DMS153 (cell line): ENCODE measurements at places on chromosomes 3 and 15.

GRCh38 chr3:42655331-42655888 is 1.9 kb downstream of the ZBTB47 start:
- no peak for DNase-seq

- DNase-seq, result no peak
These were observed 228.6 kb upstream of the IL12A start for GRCh38 chr3:159760046-159760445.

DNA sequence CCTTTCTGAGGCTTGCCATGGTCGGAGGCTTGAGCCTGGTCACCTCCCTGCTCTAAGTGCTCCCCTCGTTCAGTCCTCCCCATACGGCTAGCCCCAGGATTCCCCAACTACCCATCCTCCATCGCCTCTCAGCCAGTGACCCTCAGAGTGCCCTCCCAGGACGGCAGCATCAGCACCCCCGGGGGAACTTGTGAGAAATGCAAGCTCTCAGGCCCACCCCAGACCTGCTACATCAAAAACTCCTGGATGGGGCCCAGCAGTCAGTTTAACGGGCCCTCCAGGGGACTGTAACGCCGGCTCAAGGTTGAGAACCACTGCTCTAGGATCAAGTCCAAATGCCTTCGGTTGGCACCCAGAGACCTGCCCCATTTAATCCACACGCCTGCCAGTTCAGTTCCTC is 6.9 kb downstream of the ADAMTS17 start:
- no peak for DNase-seq

DNA sequence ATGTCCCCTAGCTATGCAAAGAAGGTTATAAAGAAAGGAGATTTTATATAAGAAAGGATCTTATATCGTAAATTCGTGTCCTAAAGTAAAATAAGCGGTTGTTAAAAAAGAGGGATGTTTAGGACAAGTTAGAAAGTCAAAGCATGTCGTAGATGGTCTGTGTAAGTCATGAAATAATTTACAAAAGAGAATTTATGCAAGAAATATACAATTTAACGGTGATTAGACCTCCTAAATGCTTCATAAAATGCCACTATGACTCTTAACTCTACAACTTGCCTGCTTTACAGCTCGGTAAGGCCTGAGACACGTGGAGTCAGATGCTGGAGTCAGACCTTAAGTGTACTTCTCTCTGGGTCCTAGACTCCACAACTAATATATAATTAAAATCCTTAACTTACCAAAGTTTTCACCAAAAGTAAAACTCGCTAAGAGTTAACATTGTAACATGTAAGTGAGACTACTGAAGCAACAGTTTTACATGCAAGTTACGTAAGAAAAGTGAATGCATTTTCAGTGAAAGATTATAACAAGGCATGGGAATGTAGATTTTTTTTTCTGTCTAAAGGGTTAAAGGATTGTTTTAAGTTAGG is 13.3 kb upstream of the SRPRB start:
- no peak for DNase-seq

DNA sequence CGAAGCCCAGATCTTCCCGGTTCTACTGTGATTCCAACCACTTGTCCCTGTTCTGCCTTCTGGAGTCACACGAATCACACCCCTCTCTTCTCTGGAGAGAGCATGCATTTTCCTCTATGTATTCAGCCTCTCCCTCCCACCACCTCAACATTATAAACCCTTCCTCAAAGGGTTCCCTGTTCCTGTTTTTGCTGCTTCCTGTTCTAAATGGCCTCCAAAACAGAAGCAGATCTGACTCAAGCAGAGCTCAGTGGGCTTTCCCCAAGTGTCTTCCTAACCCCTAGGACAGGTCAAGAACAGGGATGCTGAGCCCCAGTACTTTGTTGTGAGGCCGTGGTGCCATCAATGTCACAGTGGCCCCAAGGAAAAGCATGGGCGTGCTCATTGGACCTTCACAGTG is 75.7 kb upstream of the ARNT2 start:
- DNase-seq, result no peak

GRCh38 chr3:44803298-44803697 is 41.7 kb downstream of the KIF15 start:
- no peak for DNase-seq

DNA sequence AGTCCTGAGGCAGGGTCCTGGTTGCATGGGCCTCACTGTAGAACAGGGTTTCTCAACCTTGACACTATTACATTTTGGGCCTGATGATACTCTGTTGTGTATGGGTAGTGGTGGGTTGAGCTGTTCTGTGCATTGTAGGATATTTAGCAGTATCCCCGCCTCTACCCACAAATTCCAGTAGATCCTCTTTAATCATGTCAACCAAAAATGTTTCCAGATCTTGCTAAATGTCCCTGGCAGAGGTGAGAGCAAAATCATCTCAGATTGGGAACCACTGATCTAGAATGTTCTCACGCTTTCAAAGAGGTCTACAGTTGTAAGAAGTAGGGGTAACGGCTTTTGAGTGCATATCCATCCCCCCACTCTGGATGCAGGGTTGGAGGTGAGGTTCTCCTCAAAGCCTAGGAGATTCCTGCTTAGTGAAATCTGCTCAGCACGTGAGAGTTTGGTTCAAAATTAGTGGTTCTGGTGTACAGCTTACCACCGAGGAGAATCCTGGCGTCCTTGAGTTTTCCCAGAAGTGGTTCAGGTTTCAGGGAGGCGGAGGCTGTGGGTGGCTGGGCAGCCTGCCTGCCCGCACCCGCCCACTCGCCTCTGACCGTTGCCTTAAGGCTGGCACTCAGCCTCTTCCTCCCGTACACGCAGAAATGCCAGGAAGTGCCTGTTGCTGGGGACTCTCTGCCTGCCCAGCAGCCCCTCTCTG is 5.3 kb downstream of the ACVR2B start:
- DNase-seq, result no peak

- no peak for DNase-seq
These were observed 563 bp downstream of the ARL6IP5 start for GRCh38 chr3:69085168-69085832.

GRCh38 chr3:4261406-4261805 is 41.8 kb upstream of the SETMAR start:
- no peak for DNase-seq

DNA sequence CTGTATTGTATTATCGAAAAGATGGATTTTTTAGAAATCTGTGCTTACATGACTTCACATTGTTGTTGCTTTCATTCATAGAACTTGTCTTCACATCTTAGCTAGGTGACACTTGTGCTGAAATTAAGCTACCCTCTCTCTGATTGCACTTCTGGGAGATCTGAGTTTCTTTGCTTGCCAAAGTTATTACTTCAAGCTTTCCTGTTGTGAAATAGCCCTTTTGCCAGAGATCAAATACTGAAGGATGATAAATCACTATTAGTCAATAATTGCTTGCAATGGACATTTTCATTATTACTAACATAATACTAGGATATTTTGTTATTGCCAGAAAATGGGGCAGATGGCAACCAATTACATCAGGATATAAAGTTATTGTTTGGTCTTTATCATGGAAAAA is 34.7 kb downstream of the PIK3CA start:
- DNase-seq, result no peak

DNA sequence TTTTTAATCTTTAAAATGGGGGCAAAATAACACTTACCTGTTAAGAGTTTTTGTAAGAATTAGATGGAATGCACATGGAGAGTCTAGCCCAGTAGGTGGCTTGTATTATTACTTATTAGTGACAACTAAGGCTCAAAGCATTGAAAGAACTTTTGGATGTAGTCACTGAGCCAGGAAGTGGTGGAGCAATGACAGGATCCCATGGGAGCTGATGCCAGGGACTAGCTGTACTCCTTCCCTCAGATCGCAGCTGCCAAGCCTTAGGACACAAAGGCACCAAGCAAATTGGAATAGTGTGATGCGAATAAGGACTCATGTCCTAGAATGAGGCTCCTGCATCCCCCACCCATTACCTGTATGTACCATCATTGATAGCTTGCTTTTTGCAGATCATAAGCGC is 370.4 kb upstream of the RGMA start:
- no peak for DNase-seq

DNA sequence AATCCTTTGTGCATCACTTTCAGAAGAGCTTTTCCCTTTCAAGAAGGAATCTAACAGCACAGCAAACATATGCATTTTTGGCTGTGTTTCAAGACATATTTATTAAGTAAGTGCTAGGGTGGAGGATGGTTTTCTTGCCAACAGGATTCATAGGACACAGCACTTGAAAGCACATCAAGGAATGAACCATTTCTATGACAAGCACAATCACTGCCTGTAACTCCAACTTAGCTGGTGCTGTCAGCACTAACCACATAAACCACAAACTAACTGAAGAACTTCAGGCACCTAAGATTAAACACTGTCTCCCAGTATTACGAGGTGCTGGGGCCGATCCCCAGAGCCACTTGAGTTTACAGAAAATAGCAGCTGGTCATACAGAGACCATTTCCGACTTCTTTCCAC is 35.4 kb upstream of the SPRED1 start:
- DNase-seq, result no peak

DNA sequence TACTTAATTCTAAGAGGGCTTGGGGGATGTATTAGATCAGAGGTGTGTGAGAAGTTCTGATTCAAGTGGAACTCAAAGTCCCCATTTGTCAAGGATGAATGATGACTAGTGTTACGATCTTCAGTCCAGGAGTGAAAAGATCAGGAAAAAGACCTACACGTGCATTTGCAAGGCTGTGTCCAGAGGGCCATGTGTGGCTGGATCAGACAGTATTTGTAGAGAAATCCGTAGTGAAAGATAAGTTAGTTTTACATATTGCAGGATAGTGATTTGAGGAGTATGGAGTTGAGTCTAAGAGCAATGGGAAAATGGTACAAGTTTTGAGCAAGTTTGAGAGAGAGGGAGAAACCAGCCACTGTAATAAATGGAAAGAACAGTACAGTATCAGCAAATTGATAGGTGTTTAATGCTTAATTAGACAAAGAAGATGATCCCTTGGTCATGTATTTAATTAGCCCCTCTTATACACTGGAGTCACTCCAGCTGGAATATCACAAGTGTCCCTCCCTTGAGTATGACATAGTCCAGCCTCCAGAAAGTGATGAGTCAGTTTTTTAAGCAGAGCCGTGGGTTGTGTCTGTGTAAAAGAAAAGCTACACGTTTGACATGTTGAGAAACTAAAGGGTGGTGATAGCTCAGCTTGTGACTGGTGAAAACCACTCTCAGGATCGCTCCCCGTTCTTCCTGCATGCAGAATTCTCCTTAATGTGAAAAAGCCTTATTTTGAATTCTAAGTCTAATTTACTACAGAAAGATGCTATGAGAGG is 348.8 kb downstream of the ROBO1 start:
- DNase-seq, result no peak

- DNase-seq, result peak; percentile 12
These were observed 511.3 kb downstream of the SHQ1 start for GRCh38 chr3:72336821-72337479.

GRCh38 chr3:45546126-45546620 is 48.4 kb upstream of the LIMD1 start:
- DNase-seq, result no peak

GRCh38 chr3:135982922-135983581 is 17.5 kb downstream of the PPP2R3A start:
- DNase-seq, result no peak

GRCh38 chr3:100606894-100607512 is 2.4 kb upstream of the ADGRG7 start:
- DNase-seq, result no peak

GRCh38 chr3:5005367-5005766 is 26.1 kb downstream of the BHLHE40 start:
- DNase-seq, result no peak

DNA sequence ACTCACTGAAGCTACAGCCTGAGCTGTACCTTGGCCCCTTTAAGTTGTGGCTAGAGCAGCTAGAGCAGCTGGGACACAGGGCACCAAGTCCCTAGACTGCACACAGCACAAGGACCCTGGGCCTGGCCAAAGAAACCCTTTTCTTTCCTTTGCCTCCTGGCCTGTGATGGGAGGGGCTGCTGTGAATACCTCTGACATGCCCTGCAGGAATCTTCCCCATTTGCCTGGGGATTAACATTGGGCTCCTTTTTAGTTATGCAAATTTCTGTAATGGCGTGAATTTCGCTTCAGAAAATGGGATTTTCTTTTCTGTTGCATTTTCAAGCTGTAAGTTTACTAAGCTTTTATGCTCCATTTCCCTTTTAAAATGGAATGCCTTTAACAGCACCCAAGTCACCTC is 611.2 kb upstream of the ARPP21 start:
- no peak for DNase-seq

DNA sequence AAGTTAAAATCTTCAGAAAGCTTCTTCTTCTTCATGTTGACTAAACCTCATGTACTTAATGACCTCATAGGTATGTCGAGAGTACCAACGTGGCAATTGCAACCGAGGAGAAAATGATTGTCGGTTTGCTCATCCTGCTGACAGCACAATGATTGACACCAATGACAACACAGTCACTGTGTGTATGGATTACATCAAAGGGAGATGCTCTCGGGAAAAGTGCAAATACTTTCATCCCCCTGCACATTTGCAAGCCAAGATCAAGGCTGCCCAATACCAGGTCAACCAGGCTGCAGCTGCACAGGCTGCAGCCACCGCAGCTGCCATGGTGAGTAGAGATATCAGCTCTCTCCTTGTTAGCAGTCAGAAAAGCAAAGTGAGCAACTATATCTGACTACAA is 176.5 kb downstream of the MBNL1 start:
- DNase-seq, result no peak

DNA sequence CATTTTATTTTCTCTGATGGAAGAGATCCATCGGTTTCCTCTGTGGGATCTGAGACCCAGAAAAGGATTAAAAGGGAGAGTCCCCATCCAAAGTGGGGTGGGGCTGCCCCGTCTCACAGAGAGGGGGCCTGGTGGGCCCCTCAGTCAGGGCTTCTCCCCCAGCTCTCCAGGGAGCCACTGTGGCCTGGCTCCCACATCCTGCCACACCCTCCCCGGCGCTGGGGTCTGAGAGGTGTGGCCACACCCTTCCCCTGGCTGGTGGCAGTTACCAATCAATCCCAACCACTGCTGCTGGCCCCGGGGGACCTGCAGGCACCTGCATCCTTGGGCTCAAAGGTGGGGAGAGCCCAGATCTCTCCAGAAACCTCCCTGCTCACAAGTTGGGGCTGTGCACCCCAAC is 161.8 kb upstream of the IQSEC1 start:
- DNase-seq, result peak; percentile 38

GRCh38 chr15:27234593-27234992 is 263.6 kb downstream of the GABRG3 start:
- DNase-seq, result no peak
